Mesothelial cell of epicardium (in vitro differentiated cells): ENCODE measurements at places on chromosomes 11 and 22.

DNA sequence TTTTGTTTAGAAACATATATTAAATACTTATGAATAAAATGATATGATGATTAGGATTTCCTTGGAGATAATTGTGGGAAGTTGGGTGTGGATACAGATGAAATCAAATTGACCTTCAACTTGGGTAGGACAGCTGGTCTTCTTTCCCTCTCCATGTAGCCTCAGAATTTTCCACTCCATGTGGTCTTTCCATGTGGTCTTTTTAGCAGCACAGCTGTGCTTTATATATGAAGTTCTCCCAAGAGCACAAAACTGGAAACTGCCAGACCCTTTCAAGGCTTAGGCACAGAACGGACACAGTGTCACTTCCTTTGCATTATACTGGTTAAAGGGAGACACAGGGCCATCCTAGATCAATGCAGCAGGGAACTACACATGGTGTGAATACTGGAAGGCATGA lies 28.6 kb downstream of the FAM76B start:
- no peak for DNase-seq

DNA sequence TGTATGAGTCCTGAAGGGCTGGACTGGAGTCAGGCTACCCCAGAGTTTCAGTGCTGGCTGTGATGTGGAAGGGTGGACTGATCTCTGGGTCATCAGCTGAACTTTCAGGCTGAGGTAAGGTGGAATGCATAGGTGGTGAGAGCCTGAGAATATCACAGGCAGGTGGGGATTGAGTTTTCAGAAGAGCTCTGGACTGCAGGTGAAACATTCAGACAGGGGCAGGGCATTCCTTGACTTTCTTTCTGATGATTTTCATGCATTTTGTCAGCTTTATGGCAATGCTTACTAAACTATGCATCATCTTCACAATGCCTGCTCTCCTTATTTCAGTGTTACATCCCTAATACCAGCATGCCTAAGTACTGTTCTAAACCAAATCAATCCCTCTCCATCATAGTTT lies 755.0 kb downstream of the KCNA4 start:
- no peak for DNase-seq

DNA sequence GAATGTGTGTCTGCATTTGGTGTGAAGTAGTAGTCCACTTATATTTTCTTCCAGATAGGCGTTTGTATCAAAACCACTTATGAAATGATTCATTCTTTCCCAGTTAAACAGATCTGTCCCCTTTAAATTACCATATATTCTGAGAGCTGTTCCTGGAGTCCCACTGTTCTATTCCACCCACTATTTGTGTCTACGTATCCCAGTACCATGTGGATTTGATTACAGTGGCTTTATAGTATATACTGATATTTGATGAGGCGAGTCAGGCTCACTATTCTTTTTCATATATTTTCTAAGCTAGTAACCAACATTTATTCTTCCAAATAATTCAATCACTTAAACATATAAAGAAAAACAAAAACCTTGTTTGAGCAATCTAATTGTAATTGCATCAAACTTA lies 81.9 kb upstream of the RASSF10 start:
- DNase-seq: no peak

- no peak for DNase-seq
These were observed 150.9 kb upstream of the THY1 start for GRCh38 chr11:119573858-119574257.

DNA sequence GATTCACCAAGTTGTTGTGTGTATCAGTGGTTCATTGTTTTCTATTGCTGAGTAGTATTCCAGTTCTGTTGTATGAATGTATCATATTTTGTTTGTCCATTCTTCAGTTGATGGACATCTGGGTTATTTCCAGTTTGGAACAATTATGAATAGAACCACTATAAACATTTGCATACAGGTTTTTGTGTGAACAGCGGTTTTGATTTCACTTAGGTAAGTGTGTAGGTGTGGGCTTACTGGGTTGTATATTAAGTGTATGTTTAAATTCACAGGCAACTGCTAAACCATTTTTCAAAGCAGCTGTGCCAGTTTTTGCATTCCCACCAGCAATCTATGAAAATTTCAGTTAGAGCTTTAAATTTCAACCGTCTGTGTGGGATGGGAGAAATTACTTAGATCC lies 217.8 kb downstream of the NELL1 start:
- DNase-seq: no peak
